Occipital lobe (tissue), 3 donors: ENCODE measurements at places on chromosomes 7 and 10.

GRCh38 chr7:99386584-99387238, 12.2 kb downstream of the ARPC1B start:
- DNase-seq, result no peak

- no peak for DNase-seq
Observed at GRCh38 chr7:1053002-1053411, 8.7 kb downstream of the GPR146 start.

- DNase-seq, result no peak
Observed at GRCh38 chr10:103124420-103125096, 68.5 kb downstream of the NT5C2 start.

- no peak for DNase-seq
Observed at GRCh38 chr10:12974078-12974477, 27.4 kb downstream of the CCDC3 start.

GRCh38 chr7:135154734-135155133, 6.9 kb downstream of the TMEM140 start:
- DNase-seq, result no peak

DNA sequence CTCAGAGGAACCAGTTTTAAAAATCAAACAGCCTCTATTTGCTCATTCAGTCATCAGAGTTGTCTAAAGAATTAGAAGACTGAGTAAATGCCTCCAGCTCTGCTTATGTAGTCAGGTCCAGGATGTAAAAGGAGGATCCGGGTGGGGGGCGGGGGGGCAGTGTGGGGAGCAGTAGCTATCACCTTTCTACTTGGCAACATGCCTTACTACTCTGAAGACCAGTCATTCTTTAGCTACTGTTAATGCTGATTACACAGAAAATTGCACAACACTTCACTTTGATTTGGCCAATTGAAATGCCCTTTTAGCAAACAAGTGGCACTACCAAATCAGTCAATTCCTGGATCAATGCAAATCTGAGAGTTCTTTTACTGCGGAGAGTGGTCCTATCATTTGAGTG, 164.2 kb downstream of the NXPH1 start:
- no peak for DNase-seq

- no peak for DNase-seq
Observed at GRCh38 chr7:97409346-97409745, 291.8 kb downstream of the SDHAF3 start.

- DNase-seq, result no peak
Observed at GRCh38 chr10:100201549-100201948, 15.7 kb upstream of the ERLIN1 start.

DNA sequence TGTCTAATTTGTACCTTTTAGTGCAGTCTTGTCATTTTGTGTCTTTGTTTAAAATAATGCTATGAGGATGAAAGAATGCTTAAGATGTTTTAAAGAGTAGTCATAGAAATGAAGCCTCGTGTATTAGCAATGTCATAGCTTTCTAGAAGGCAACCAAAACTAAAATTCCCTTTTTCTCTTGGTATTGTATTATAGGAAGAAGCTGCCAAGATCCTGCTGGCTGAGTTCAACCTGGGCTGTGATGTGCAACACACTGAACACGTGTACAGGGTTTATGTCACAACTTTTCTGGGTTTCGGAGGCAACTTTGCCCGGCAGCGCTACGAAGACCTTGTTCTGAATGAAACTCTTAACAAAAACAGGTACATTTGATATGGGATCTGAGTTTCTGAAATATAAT, 36.2 kb downstream of the COX15 start:
- DNase-seq, result no peak
